ENCODE measurements at places on chromosomes 3 and 15. TPM values are rescaled to one million over a fixed set of nuclear protein-coding genes. Genes with fewer than 3 reads are reported as not detected.

GABRA5 gene
- total RNA-seq, result not detected

MYZAP gene
- not detected for total RNA-seq

SCN5A gene
- total RNA-seq, result 0.24 TPM

SMCO1 gene
- 0.16 TPM for total RNA-seq

MOBP gene
- total RNA-seq, result not detected

HEXA gene
- total RNA-seq, result 97.0 TPM

C3orf49 gene
- not detected for total RNA-seq

MORF4L1 gene
- total RNA-seq, result 341 TPM

NPAP1 gene
- total RNA-seq, result not detected

PTH1R gene
- 11.0 TPM for total RNA-seq

STAB1 gene
- total RNA-seq, result 0.73 TPM

CHST13 gene
- 0.65 TPM for total RNA-seq

XCR1 gene
- not detected for total RNA-seq

SLCO3A1 gene
- total RNA-seq, result 7.3 TPM

TMEM45A gene
- 48.7 TPM for total RNA-seq

HIGD2B gene
- not detected for total RNA-seq

JMJD7 gene
- 3.1 TPM for total RNA-seq

TM6SF1 gene
- total RNA-seq, result 0.16 TPM

DNAH1 gene
- total RNA-seq, result 9.2 TPM

ZNF502 gene
- total RNA-seq, result 6.6 TPM

DPPA2 gene
- not detected for total RNA-seq

RASL12 gene
- 8.3 TPM for total RNA-seq

CHRD gene
- 0.36 TPM for total RNA-seq

ST3GAL6 gene
- 1.3 TPM for total RNA-seq

TBC1D2B gene
- total RNA-seq, result 111 TPM

FETUB gene
- not detected for total RNA-seq

KLHL40 gene
- total RNA-seq, result not detected

MASP1 gene
- 204 TPM for total RNA-seq

POPDC2 gene
- total RNA-seq, result 0.61 TPM

MCF2L2 gene
- 0.32 TPM for total RNA-seq

FANCD2OS gene
- total RNA-seq, result not detected

ISLR gene
- 194 TPM for total RNA-seq

MGA gene
- total RNA-seq, result 36.5 TPM

CCDC39 gene
- total RNA-seq, result not detected

AP4E1 gene
- total RNA-seq, result 14.1 TPM

SOX14 gene
- not detected for total RNA-seq

ARHGEF3 gene
- total RNA-seq, result 13.7 TPM

CCR9 gene
- total RNA-seq, result not detected

CHCHD4 gene
- 10.2 TPM for total RNA-seq

Measured in hair follicle dermal papilla cell (primary cell).